ENCODE measurements at places on chromosomes 6 and 20. TPM values are rescaled to one million over a fixed set of nuclear protein-coding genes. Genes with fewer than 3 reads are reported as not detected.
A peak's percentile ranks its signal among the peaks of the same experiment; 100 is the strongest.

GRCh38 chr20:50175938-50176933 lies 14.4 kb upstream of the CEBPB start:
- DNase-seq: no peak

Gene ME1
- 1.6 TPM for polyA plus RNA-seq

DNA sequence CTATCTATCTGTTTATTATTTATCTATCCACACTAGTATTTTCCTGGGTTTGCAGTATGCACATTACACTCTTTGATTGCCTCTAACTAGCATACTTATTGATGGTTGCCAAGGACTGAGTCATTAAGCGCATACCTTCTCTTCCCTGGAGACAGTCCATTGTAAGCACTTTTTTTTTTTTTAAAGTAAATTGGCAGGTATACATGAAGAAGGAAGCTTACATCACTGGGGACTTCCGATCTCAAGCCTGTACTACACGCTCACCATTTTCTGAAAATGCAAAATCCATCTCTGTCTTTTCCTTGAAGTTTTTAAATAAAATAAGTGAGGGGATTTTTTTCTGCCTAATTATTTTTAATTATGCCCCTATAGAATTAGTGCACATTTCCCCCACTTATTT lies 63.5 kb downstream of the HMGN3 start:
- peak; percentile 88 for DNase-seq

Gene CRISP3
- polyA plus RNA-seq: 0.12 TPM

- no peak for DNase-seq
Measured at GRCh38 chr6:43775535-43775885, 5.5 kb downstream of the VEGFA start.

- DNase-seq: no peak
Measured at GRCh38 chr20:56676001-56676400, 46.9 kb downstream of the TFAP2C start.
